Psoas muscle (tissue), 8 donors: ENCODE measurements at places on chromosomes 11 and 22.
A peak's percentile ranks its signal among the peaks of the same experiment; 100 is the strongest.

GRCh38 chr11:58625086-58625485 lies 2.6 kb downstream of the CNTF start:
- H3K36me3 ChIP-seq: no peaks in the 10 kb centered on the region
- H3K4me1 ChIP-seq: peaks cover 19% of the 10 kb centered on the region
- no peak overlapping the region for H3K4me3 ChIP-seq
- H3K27me3 ChIP-seq: no peaks in the 10 kb centered on the region

DNA sequence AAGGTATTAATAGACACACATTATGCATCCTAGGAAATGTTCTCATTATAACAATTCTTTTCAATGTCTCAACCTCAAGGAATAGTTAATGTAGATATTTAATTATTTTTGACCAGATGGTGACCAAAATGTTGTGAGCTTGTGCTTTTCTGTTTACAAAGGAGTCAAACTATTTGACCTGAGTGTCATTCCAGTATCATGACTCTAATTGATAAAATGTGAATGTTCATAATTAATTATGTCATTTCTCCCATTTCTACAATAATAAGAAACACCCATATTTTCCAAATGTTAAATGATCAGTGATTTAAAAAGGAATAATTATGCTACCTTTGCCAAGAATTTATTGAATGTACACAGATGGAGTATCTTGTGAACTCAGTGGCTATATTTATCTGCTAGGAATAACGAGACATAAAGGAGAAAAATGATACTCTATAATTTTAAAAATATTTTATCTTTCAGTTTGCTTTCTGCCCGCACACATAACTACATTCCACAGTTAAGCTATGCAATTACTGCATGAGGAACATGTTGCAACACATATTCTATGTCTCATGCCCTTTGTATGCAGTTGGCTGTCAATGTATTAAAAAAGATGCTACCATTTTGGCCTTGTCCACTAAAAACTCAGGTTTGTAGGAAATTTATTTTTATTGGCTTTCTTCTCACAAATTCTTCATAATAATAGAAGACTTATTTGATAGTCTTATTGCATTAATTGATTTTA lies 376.7 kb upstream of the CCDC179 start:
- H3K4me3 ChIP-seq: no peak overlapping the region
- H3K4me1 ChIP-seq: no peaks in the 10 kb centered on the region
- no peak for DNase-seq
- H3K36me3 ChIP-seq: no peaks in the 10 kb centered on the region

DNA sequence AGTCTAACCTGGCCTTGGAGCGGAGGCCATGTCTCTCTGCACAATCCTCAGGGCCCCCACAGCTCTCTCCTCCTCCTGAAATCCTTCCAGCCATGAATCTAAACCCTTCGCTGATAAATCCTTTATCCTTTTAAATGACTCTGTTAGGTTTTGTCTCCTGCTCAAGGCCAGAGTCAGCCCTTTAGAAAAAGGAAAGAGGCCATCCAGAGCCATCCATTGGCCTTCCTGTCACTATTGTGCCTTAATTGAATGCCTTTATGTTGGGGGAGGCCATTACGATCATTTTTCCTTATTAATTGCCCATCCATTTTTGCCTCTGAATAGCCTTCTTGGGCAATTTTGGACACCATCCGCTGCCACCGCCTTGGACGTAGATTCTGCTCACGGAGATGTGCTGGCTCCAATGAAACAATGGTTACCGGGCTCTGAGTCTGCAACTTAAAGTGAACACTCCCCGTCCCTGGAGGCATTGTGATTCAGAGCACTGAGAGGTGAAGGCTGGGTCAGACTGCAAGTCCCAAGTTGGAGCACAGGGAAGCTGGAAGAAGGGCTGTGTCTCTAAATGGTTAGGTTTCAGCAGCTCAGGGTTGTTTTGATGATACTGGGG lies 213.0 kb upstream of the E2F8 start:
- peaks cover 3% of the 10 kb centered on the region for H3K27me3 ChIP-seq
- H3K27ac ChIP-seq: no peak overlapping the region
- no peak overlapping the region for H3K4me3 ChIP-seq
- DNase-seq: peak; percentile 67
- H3K4me1 ChIP-seq: no peaks in the 10 kb centered on the region

DNA sequence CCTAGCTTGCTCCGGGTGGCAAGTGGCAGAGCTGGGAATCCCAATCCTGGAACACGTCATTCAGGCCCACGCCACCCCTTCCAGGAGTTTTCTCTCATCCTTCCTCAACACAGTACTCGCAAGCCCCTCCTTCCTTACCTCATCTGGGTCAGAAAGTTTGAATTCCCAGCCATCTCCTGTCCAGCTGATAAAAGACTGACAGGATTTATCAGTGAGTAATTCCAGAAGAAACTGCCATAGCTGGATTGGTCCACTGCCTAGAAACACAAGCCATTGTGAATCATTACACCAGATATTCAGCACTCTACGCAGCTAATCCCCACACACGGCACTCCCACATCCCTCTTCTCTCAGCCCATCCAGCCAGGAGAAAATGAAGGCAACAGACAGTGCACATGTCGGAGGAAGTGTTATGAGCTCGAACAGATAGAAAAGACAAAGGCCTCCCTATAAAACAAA lies 124.0 kb downstream of the ETS1 start:
- no peak overlapping the region for H3K4me3 ChIP-seq
- peaks cover 17% of the 10 kb centered on the region for H3K4me1 ChIP-seq
- no peak for DNase-seq
- H3K27ac ChIP-seq: peak overlapping the region; percentile 33
- H3K27me3 ChIP-seq: no peaks in the 10 kb centered on the region

DNA sequence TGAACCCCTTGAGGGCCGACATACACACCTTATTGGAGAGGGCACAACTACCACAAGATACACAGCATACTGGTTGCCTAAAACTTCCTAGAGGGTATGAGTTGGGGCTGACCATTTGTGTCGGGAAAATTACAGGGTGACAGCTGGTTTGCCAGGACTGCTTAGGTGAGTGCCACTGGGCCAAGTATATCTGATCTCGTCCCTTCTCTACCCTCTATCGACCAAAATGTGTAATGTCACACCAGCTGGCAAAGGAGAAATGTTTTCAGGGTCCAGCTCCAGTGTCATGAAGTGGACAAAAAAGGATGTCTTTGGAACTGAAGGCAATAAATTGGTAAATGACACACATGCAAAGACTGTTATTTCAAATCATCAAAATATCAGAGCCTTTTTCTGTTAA lies 126.1 kb downstream of the PGR start:
- H3K4me3 ChIP-seq: no peak overlapping the region
- DNase-seq: no peak
- no peaks in the 10 kb centered on the region for H3K27me3 ChIP-seq
- no peak overlapping the region for H3K27ac ChIP-seq
- H3K4me1 ChIP-seq: no peaks in the 10 kb centered on the region

DNA sequence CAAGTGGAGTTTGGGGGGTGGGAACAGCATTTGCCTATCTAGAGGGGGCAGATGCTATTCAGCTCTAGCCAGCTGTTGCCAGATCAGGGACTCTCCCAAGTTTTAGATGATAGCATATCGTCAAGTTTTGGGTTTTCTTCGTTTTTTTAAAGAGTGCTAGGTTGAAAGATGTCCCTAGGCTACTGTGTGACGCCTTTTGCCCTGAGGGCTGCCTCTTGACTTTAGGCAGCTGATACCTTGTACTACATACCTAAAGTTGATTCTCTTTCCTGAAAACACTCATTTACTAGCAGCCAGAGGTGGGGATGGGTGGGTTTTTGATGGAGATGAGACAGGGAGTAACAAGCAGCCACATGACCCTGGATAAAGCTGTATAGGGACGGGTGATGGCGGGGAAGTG lies 87.1 kb downstream of the ABTB2 start:
- H3K4me1 ChIP-seq: peaks cover 25% of the 10 kb centered on the region
- H3K36me3 ChIP-seq: no peaks in the 10 kb centered on the region
- H3K4me3 ChIP-seq: no peak overlapping the region
- H3K27me3 ChIP-seq: no peaks in the 10 kb centered on the region
- DNase-seq: no peak

- no peak for DNase-seq
- no peaks in the 10 kb centered on the region for H3K27me3 ChIP-seq
- peaks cover 19% of the 10 kb centered on the region for H3K4me1 ChIP-seq
- H3K36me3 ChIP-seq: peaks cover 36% of the 10 kb centered on the region
- no peak overlapping the region for H3K27ac ChIP-seq
These were observed 1.7 kb downstream of the C2CD2L start for GRCh38 chr11:119108857-119109221.

DNA sequence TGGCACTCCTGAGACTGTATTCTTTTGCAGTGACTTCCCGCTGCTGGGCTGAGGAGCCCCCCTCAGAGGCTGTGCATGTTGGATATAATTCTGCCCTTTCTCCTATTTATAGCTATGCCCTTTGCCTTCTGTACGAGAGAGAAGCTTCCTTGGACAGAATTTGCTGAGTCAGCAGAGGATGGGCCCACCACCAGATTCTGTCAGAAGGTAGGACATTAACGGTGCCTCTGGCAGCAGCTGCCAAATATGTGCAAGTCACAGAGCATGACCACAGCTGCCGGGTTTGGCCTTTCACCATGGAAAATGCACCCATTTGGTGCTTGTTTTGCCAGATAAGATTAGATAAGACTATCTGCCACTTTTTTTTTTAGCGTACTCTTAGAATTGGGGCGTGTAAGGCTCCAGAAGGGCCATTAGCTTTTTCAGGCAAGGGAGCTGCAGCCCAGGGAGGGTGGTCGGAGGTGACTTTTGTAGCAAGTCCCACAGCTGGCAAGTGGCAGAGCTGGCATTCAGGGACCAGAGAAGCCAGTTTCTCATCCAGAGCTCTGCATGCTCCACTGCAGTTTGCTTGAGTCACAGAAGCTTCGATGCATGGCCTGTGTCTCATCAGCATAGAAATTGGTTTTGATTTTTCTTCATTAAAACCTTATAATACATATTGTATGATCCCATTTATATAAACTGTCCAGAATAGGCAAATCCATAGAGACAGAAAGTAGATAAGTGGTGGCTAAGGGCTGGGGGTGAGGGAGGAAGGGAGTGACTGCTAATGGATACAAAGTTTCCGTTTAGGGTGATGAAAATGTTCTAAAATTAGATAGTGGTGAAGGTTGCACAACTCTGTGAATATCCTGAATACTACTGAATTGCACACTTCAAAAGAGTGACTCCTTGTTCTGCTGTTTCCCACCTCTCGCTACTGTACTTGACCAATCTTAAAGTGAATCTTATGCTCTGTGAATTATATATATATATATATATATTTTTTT lies 15.8 kb downstream of the UPB1 start:
- H3K4me3 ChIP-seq: peak overlapping the region; percentile 32
- H3K36me3 ChIP-seq: no peaks in the 10 kb centered on the region
- no peaks in the 10 kb centered on the region for H3K27me3 ChIP-seq
- no peak for DNase-seq
- H3K4me1 ChIP-seq: peaks cover 24% of the 10 kb centered on the region

DNA sequence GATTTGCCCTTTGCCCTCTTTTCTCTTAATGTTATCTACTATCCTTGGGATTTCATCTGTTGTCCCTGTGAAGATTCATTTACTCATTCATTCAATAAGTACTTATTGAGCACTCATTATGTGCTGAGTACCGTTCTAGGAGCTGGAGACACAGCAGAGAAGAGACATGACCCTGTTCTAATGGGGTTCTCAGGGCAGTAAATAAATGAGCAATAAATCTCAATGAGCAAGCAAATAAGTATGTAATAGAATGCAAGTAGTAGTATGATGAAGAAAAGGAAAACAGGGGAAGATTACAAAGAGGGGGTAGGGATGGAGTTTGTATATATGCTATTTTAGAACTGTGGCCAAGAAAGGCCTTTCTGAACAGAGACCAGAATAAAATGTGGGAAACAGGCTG lies 34.2 kb upstream of the NRIP3 start:
- no peak for DNase-seq
- peaks cover 5% of the 10 kb centered on the region for H3K27me3 ChIP-seq
- H3K4me1 ChIP-seq: no peaks in the 10 kb centered on the region
- H3K4me3 ChIP-seq: no peak overlapping the region

GRCh38 chr11:134478176-134478575 lies 66.1 kb upstream of the B3GAT1 start:
- H3K27ac ChIP-seq: no peak overlapping the region
- peaks cover 16% of the 10 kb centered on the region for H3K27me3 ChIP-seq
- DNase-seq: no peak
- no peaks in the 10 kb centered on the region for H3K36me3 ChIP-seq
- H3K4me1 ChIP-seq: no peaks in the 10 kb centered on the region
- no peak overlapping the region for H3K4me3 ChIP-seq

DNA sequence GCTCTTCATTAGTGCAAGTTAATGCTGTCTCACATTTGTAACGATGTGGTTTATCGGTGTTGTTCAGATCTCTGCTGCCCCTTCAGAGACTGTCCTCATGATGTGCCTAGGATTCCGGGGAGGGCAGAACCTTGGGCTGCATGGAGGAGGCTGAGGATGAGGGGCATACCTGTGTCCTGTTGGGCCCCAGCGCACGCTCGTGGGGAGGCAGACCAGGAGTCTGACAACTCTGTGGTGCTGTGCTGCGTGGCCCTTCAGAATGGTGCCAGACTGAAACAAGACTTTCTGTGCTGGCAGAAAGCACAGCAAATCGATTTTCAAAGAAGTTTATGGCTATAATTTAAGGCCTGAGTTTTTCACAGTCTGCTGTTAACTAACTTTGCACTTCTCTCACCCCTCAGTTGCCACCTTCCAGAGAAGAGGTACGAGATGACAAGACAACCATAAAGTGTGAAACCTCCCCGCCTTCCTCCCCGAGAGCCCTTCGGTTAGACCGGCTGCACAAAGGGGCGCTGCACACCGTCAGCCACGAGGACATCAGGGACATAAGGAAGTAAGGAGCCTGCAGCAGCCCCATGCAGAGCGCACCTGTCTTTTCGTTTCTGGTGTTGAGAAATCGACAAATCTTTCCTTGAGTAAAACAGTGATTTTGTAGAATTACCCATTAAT lies 44.3 kb upstream of the CTTN start:
- no peak overlapping the region for H3K27ac ChIP-seq
- H3K36me3 ChIP-seq: peaks cover 10% of the 10 kb centered on the region

DNA sequence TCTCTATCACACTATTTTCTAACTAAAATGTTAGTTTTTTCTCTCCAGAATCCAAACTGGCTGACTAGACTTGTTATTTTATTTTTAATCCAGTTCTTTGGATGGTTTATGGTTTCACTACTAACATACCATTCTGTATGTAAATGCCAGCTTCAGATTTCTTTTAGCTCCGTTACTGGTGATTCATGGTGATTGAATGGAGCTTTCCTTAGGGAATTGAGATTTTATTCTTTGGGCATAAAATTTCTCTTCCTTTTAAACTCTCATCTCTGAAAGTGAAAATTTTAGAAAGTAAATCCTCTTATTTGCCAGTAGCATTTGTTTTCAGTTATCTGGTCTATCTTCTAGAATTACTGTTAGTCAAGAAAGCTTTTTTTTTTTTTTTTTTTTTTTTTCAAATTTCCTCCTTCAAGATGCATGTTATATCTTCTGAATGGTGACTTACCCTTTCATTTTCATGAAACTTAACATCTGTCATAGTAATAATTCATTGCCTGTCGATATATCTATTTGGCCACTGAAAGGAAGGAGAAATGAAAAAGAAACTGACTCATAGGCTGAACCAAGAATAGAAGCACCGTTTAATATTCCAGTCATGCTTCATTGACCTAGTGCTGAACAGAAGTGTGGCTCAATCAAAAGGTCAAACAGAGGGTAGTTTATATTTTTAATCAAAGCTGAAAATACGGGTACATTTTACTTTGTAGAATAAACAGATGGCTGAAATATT lies 6.4 kb downstream of the ENDOD1 start:
- H3K36me3 ChIP-seq: no peaks in the 10 kb centered on the region
- peak overlapping the region; percentile 33 for H3K4me3 ChIP-seq
- no peaks in the 10 kb centered on the region for H3K27me3 ChIP-seq
- DNase-seq: no peak

- H3K27ac ChIP-seq: no peak overlapping the region
- H3K36me3 ChIP-seq: no peaks in the 10 kb centered on the region
- no peaks in the 10 kb centered on the region for H3K27me3 ChIP-seq
- peaks cover 36% of the 10 kb centered on the region for H3K4me1 ChIP-seq
- H3K4me3 ChIP-seq: no peak overlapping the region
- no peak for DNase-seq
These were observed 58.6 kb downstream of the MACROD1 start for GRCh38 chr11:64107303-64107702.
